ENCODE measurements at places on chromosomes 1 and 21. TPM values are rescaled to one million over a fixed set of nuclear protein-coding genes. Genes with fewer than 3 reads are reported as not detected.

Gene ZBTB48
- 37.8 TPM for total RNA-seq

Gene AMPD1
- total RNA-seq: not detected

Gene LCE4A
- total RNA-seq: not detected

Gene HRNR
- total RNA-seq: not detected

Gene HPDL
- total RNA-seq: 39.8 TPM

Gene RTCA
- 48.5 TPM for total RNA-seq

Gene GSTM5
- total RNA-seq: 0.07 TPM

GRCh38 chr1:239587574-239588369 lies 201.4 kb downstream of the CHRM3 start:
- H3K4me1 ChIP-seq: peaks cover 3% of the 10 kb centered on the region
- H3K36me3 ChIP-seq: no peaks in the 10 kb centered on the region
- H3K27ac ChIP-seq: no peak overlapping the region

GRCh38 chr1:163083690-163084089 lies 14.5 kb downstream of the RGS4 start:
- H3K4me3 ChIP-seq: no peak overlapping the region
- H3K4me1 ChIP-seq: no peaks in the 10 kb centered on the region
- H3K27ac ChIP-seq: no peak overlapping the region
- DNase-seq: no peak
- H3K27me3 ChIP-seq: peaks cover 2% of the 10 kb centered on the region

- no peak overlapping the region for H3K4me3 ChIP-seq
- peaks cover 2% of the 10 kb centered on the region for H3K27me3 ChIP-seq
- no peaks in the 10 kb centered on the region for H3K4me1 ChIP-seq
- H3K36me3 ChIP-seq: no peaks in the 10 kb centered on the region
- no peak for DNase-seq
Observed at GRCh38 chr1:166032572-166033371, 134.0 kb downstream of the FAM78B start.

GRCh38 chr1:109231066-109231465 lies 17.3 kb downstream of the SARS1 start:
- H3K4me1 ChIP-seq: peaks cover 5% of the 10 kb centered on the region
- H3K36me3 ChIP-seq: peaks cover 55% of the 10 kb centered on the region
- DNase-seq: no peak
- H3K27me3 ChIP-seq: no peaks in the 10 kb centered on the region
- H3K4me3 ChIP-seq: no peak overlapping the region

DNA sequence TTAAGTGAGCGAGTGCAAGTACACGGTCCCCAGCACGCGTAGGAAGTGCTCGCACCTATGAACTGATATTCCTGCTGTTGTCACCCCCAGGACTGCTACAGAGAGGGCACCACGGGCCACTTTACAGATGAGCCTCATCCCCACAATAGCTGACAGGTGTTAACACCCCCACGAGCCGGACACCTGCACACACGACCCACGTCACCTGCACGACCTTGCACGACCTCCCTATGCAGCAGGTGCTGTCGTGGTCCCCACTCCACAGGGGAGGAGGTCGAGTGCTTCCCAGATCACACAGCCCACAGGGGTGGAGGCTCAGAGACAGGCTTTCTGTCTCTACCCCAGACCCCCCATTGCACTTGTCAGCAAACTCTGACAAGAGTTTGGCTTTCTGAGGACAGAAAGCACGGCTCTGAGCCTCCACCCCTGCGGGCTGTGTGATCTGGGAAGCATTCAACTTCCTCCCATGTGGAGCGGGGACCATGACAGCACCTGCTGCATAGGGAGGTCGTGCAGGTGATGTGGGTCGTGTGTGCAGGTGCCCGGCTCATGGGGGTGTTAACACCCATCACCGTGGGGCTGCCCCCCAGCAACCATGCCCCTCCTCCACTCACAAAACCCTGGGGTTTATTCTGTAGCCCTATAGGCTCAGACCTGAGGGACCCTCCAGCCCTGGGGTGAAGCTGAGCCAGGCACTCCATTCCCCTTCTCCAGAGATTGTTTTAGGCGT lies 80.8 kb downstream of the MATN1 start:
- DNase-seq: no peak
- no peaks in the 10 kb centered on the region for H3K36me3 ChIP-seq
- H3K4me3 ChIP-seq: no peak overlapping the region
- no peak overlapping the region for H3K27ac ChIP-seq
- peaks cover 2% of the 10 kb centered on the region for H3K27me3 ChIP-seq
- H3K4me1 ChIP-seq: no peaks in the 10 kb centered on the region

DNA sequence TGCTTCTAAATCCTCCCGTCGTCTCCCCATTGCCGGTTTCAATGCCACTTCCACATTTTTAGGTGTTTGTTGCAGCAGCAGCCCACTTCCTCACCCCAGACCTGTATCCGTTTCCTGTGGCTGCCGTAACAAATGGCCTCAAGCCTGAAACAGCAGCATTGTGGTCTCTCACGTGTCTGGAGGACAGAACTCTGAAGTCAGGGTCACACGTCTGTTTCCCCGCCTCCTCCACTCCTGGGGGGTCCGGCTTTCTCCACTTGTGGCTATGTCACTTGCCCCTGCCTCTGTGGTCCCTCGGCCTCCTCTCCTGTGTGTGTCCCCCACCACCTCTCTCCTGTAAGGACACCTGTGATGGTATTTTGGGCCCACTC lies 21.8 kb downstream of the TRPM2 start:
- H3K4me3 ChIP-seq: peak overlapping the region; percentile 49
- peaks cover 25% of the 10 kb centered on the region for H3K4me1 ChIP-seq
- H3K36me3 ChIP-seq: peaks cover 50% of the 10 kb centered on the region
- peak; percentile 79 for DNase-seq
- peak overlapping the region; percentile 6 for H3K27ac ChIP-seq

DNA sequence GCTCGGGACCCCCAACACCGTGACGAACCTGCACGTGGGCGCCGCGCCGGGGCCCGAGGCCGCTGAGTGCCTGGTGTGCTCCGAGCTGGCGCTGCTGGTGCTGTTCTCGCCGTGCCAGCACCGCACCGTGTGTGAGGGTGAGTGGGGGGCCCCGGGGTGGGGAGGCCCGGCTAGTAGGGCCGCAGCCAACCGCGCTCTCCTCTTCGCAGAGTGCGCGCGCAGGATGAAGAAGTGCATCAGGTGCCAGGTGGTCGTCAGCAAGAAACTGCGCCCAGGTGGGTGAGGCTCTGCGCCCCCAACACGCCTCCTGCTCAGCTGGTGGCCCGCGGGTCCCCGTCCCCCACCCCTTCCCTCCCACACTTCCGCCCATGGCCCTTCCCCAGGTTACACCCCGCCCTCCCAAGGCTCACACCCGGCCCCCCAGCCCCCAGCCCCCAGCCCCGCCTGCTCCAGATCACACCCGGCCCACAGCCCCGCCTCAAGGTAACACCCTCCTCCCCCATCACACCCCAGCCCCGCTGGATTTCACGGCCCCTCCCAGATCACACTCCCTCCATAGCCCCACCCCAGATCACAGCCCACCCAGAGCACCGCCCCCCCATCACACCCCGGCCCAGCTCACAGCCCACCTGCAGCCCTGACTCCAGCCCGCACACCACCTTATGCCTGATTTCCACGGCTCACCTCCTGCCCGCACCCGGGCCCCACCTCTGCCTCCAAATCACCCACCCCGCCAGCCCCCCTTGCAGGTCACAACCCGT lies 2.4 kb upstream of the MMP23B start:
- peaks cover 4% of the 10 kb centered on the region for H3K27me3 ChIP-seq
- DNase-seq: peak; percentile 82
- H3K4me3 ChIP-seq: peak overlapping the region; percentile 81
- H3K4me1 ChIP-seq: peaks cover 4% of the 10 kb centered on the region
- H3K27ac ChIP-seq: peak overlapping the region; percentile 72

- no peaks in the 10 kb centered on the region for H3K4me1 ChIP-seq
- no peaks in the 10 kb centered on the region for H3K36me3 ChIP-seq
- H3K27me3 ChIP-seq: no peaks in the 10 kb centered on the region
- no peak overlapping the region for H3K27ac ChIP-seq
- no peak overlapping the region for H3K4me3 ChIP-seq
Observed at GRCh38 chr1:240765732-240766363, 153.9 kb upstream of the GREM2 start.

DNA sequence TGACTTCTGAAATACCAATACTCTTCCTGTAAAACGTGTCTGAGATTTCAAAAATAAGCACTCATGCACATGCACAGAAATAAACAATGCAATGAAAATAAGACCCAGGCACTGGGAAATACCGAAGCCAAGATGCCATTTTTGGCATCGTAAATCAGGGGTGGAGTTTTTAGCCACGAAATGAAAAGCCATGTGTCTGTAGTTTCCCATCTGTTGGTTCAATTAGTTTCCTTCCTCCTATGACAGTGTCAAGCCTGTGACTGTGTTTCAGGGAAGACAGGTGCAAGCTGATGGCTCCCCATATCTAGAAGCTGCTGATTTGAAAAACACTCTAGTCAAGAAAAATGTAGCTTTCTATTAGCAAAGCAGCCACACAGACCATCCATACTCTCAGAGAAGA lies 480.4 kb upstream of the CAMK1G start:
- no peak for DNase-seq
- H3K36me3 ChIP-seq: no peaks in the 10 kb centered on the region

DNA sequence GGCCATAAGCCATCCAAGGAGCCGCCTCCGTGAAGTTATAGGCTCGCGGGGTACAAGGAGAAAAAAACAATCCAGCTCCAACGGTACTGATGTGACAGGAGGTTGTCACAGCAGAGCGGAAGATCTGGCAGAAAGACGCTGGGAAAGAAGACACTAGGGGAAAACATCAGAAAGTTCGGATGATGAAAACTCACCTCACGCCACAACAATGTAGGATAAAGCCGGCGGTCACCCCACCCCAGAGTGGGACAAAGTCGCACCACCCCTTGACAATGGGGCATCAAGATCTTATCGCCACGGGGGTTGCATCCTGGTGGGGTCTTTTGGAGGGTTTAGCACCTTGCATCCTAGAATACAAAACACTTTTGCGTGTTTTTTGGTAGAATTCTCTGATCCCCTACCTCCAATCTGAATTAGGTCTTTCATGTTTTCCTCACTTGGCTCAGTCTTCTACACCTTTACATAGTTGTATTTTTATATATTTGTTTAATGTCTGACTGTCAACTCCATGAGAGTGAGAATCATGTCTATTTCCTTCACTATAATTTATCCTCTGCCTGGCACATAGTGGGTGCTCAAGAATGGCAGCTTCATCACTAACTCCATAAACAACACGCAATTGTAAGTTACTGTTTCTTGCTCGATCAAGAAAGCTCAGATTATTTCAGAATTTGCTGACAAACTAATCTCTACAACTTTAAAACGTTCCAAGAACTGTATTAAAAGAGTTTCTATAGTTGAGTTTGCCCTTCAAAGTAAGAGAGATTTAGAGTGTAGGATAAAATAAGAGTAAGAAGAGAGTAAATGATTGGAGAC lies 611 bp upstream of the ZSWIM5 start:
- H3K4me1 ChIP-seq: peaks cover 12% of the 10 kb centered on the region
- H3K36me3 ChIP-seq: peaks cover 1% of the 10 kb centered on the region
- peaks cover 48% of the 10 kb centered on the region for H3K27me3 ChIP-seq
- H3K27ac ChIP-seq: peak overlapping the region; percentile 17
- no peak for DNase-seq
- H3K4me3 ChIP-seq: peak overlapping the region; percentile 90

GRCh38 chr1:6984986-6985385 lies 199.7 kb downstream of the CAMTA1 start:
- peaks cover 8% of the 10 kb centered on the region for H3K27me3 ChIP-seq
- DNase-seq: no peak
- H3K4me1 ChIP-seq: no peaks in the 10 kb centered on the region
- H3K4me3 ChIP-seq: no peak overlapping the region
- no peaks in the 10 kb centered on the region for H3K36me3 ChIP-seq

DNA sequence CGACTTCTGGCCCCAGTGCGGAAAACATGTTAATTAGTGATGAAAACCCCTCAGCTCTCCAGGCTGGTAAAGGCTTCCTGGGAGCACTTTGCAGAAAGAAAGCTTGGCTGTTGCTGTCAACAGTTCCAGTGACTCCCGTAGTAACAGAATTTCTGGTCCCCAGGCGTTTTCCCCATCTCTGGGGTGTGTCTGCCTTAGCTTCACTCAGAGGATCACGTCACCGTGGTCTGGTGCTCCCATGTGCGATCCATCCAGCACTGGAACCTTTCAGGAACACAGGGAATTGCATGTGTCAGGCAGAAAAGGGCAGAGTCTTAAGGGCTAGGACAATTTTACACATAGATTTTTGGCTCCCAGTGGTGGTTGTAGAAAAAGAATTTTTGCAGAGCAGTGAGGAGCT lies 470.4 kb upstream of the USP24 start:
- DNase-seq: peak; percentile 43
- no peak overlapping the region for H3K27ac ChIP-seq
- H3K36me3 ChIP-seq: no peaks in the 10 kb centered on the region
- no peaks in the 10 kb centered on the region for H3K27me3 ChIP-seq
- no peaks in the 10 kb centered on the region for H3K4me1 ChIP-seq

DNA sequence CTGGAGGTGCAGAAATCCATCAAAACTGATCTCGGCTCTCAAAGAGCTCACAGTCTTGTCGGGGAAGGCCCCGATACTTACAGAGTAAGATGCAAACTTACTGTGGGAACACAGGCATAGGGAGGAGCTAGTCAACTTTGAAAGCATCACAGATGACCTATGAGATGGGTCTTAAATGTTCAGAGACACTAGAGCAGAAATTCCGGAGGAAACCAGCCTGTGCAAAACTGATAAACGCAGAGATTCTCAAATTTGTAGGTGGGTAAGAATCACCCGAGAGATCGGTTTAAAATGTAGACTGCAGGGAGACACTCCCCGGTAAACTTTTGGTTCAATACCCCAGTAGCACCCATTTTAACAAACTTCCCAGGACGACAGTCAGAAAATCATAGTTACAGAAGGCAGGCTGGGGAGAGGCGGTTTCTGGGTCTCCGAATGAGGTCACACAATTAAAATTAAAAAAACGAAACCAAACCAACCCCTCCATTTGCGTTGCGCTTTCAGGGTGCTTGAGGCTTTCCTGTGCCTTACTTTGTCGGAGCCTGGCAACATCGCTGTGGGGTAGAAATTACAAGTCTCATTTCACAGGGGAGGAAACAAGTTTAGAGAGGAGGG lies 755 bp upstream of the THRAP3 start:
- peak; percentile 85 for DNase-seq
- peaks cover 29% of the 10 kb centered on the region for H3K4me1 ChIP-seq
- H3K27me3 ChIP-seq: no peaks in the 10 kb centered on the region
- H3K36me3 ChIP-seq: peaks cover 33% of the 10 kb centered on the region
- H3K27ac ChIP-seq: peak overlapping the region; percentile 100
- H3K4me3 ChIP-seq: peak overlapping the region; percentile 97

GRCh38 chr1:99580451-99580850 lies 65.5 kb upstream of the PALMD start:
- peaks cover 2% of the 10 kb centered on the region for H3K27me3 ChIP-seq
- no peak for DNase-seq
- H3K4me3 ChIP-seq: no peak overlapping the region
- H3K4me1 ChIP-seq: no peaks in the 10 kb centered on the region

DNA sequence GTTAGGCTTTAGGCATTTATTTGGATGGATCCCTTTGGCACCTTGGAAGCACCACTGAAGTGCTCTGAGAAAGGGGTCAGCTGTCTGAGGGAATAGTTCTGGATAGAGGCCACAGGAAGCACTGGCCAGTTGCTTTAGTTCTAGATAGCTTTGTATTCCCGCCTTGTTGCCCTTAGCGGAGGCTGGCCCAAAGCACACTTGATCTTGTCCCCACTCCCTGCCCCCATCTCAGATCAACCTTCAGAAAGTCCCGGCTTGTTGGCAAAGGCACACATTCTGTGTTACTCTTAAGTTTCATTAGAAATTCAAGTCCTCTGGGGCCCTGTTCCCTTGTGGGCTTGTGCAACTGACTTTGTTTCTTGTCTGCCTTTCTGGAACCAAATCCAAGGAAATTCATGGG lies 15.2 kb upstream of the NBL1 start:
- no peak overlapping the region for H3K27ac ChIP-seq
- H3K4me3 ChIP-seq: no peak overlapping the region
- no peak for DNase-seq
- no peaks in the 10 kb centered on the region for H3K27me3 ChIP-seq
- no peaks in the 10 kb centered on the region for H3K4me1 ChIP-seq
- peaks cover 33% of the 10 kb centered on the region for H3K36me3 ChIP-seq

Data from activated CD4-positive, alpha-beta T cell treated with anti-CD3 and anti-CD28 coated beads, Interleukin-2, amount 10 ng/mL, durations not matched to agents 24 days and 14 days (primary cell).